ENCODE measurements at places on chromosomes 11 and 22.

DNA sequence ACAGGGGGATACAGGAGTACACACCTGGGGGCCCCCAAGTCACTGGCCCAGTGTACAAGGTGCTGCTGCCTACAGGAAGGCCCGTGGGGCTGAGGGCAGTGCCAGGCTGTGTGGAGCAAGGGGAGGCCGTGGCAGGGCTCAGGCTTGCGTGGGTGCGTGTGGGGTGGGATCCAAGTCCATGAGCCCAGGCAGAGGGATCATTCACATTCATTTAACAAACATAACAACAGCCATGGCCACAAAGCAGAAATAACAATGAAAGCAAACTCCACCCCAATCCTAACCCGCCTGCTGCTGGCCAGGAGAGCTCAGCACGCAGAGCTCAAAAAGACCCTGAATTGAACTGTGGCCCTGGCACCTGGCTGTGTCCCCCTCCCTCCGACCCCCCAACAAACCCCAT, 17.0 kb upstream of the SCGB1A1 start:
- DNase-seq, result no peak

DNA sequence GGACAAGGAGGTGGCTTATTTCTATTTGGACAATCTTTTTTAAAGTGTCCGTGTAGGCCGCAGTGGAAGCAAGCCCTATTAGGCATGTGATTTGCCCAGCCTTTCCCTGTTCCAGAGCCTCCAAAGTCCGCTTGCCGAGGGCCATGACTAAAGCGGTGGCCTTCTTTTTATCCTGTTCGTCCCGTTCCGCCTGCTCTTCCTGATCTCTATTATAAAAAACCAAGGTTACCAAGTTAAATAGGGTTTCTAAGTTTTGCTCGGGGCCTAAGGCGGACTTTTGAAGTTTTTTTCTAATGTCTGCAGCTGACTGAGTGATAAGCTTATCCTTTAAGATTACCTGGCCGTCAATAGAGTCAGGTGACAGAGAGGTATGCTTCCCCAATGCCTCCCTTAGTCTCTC, 21.6 kb upstream of the MUC15 start:
- no peak for DNase-seq

- no peak for DNase-seq
Measured at GRCh38 chr11:58647866-58648265, 25.4 kb downstream of the CNTF start.

GRCh38 chr22:47608421-47608820, 846.0 kb downstream of the TBC1D22A start:
- no peak for DNase-seq

All from suppressor macrophage treated with lipopolysaccharide for 1 hour (primary cell).